ENCODE measurements at places on chromosomes 11 and 22.

DNA sequence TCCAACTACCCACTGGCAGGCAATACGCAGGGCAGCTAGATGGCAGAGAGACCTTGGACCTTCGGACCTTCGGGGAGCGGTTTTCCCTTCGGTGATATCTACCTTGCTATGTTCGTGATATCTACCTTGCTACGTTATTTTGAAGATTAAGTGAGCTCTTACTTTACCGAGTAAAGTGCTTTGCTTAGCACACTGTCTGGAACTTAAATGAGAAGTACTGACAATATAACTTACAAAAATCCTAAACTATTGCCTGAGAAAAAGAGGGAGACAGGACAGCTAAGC, 1.0 kb upstream of the PRDM10 start:
- DNase-seq = no peak

DNA sequence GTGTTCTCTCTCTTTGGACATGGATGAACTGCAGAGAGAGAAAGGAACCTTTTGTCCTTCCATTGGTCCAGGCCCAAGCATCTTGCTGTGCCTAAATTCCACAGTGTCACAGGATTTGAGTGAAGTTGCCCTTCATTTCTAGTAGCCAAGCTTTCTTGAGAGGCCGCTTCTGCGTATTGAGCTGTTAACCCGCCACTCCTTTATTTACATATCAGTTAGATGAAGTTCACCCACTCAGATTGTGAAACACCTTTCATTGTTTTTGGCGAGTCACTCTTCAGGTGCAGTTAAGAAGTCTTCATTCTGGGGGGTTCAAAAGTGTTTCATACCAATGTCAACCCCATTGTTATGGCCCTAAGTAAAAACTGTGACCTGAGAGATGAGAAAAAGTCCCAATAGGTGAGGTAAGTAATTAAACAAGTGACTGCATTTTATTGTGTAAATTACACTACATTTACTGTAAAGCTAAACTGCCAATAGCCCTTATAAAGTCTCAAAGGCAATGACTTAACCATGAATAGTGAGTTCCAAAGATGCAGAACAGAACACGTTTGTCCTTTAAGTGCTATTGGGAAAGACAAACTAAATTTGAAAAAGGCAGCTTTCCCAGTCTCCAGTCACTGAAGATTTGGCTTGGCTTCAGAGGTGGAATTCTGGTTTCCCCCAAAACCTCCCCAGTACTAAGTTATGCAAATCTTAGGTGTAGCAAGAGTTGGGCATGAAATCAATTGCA, 61.0 kb downstream of the APIP start:
- DNase-seq = no peak

DNA sequence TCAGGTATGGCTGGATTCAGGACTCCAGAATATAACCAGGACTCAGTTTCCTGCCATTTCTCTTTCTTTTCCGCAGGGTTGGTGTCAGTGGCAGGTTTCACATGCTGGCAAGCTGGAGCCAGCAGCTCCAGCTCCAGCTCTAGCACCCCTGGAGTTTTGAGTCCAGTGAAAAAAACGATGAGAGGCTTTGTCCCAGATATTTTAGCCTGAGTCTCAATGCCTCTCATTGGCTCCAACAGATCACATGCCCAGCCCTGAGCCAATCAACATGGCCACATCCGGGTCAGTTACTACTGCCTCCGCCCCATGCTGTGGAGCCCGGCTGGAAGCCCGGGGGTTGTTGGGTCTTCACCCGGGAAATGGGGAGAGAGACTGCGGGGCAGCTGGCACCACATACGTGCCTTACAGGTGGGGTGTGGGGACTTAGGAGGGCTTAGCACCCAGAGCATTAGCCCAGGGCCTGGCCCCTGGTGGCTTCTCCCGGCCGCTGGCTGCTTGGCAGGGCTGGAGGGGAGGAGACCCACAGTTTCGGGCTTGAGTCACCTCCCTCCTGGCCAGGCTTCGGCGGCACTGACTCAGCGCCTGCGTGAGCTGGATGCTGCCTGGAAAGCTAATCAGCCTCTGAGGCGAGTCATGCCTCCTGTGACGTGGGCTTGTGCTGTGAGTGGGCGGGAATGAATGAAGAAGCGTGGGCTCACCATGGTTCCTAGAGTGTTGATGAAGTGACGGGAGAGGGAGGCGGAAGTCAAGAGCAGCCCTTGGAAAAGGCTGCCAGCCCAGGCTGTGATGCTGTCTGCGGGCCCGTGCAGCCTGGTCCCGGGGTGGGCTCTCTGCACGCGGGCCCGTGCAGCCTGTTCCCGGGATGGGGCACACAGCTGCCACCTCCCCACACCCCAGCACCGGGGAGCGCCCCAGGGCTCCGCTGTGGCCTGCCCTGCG, 15.3 kb upstream of the MRTFA start:
- peak; percentile 94 for DNase-seq

- DNase-seq = no peak
Measured at GRCh38 chr11:72856551-72857345, 42.5 kb downstream of the ATG16L2 start.

- DNase-seq = no peak
Measured at GRCh38 chr22:31248965-31249958, 37.2 kb downstream of the LIMK2 start.

- no peak for DNase-seq
Measured at GRCh38 chr11:120869097-120869496, 154.8 kb upstream of the TBCEL start.

- DNase-seq = peak; percentile 26
Measured at GRCh38 chr11:120336641-120337354, 585 bp downstream of the ARHGEF12 start.

DNA sequence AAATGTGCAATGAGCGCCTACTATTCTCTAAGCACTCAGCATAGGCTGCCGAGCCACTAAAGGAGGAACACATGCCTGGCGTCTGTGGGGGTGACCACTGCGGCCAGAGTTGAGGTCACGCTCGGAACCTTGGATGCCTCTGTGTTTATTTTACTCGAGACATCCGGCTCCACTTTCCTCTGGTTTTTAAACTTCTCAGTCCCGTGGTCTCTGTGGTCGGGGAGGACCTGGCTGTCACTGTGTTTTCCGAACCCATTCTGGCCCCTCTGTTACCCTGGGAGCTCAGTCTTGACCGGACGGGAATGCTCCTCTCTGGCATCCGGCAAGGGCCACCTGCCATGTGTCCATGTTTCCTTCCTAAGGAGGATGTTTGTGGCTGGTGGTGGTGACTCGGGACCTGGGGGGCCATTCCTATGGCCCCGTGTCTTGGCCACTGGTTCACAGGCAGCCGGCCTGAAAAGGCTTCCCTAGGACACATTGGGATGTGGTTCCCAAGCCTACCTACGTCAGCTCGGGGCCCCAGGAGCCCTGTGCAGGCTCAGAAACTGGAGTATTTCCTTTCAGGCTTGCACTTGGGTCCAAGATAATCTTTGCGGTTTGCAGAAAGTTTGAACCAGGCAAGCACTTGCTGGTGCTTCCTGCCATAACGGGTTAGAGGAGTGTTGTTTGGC, 46.7 kb upstream of the PARVG start:
- peak; percentile 53 for DNase-seq

DNA sequence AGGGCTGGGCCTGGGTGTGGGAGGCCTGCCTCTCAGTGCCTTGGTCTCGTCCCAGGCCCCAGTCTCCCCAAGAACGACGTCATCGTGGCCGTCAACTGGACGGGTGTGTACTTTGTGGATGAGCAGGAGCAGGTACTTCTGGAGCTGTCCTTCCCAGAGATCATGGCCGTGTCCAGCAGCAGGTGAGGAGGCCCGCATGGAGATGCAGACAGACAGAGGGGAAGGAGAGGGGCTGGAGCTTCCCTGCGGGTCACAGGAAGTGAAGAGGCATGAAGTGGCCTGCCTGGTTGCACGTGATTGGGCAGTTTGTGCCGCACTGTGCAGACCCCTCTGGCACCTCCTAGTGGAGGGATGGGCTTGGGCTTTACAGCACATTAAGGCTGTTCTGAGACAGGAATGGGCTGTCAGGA, 70.4 kb downstream of the MYO7A start:
- no peak for DNase-seq

DNA sequence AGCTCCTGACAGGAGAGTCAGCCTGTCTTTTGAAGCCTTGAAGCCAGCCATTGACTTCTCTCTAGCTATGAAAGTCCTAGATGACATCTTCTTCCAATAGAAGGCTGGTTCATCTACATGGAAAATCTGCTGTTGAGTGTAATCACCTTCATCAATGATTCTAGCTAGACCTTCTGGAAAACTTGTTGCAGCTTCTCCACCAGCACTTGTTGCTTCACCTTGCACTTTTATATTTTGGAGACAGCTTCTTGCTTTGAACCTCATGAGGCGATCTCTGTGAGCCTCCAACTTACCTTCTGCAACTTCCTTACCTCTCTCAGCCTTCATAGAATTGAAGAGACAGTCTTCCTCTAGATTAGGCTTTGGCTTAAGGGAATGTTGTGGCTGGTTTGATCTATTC, 58.3 kb downstream of the MYO7A start:
- no peak for DNase-seq

GRCh38 chr22:25853078-25853477, 111.1 kb downstream of the MYO18B start:
- no peak for DNase-seq

DNA sequence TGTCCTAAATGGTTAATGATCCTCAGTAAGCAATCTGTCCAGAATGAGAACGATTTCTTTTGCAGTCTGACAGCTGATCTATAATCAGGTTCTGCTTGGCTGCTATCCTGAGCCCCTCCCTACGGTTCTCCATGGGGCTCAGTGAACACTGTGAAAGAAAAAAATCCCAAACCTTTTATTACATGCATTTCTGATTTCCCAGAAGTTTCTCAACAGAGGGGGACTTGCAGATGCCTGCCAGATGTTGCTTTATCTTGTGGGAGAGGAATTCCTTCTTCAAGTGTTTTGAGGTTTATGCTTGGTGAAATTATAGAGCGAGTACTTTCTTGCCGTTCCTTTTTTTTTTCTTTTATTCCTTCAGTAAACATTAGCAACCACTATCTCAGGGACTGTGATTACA, 531.9 kb upstream of the ISX start:
- no peak for DNase-seq

- DNase-seq = no peak
Measured at GRCh38 chr11:119484741-119485605, 62.0 kb upstream of the THY1 start.

DNA sequence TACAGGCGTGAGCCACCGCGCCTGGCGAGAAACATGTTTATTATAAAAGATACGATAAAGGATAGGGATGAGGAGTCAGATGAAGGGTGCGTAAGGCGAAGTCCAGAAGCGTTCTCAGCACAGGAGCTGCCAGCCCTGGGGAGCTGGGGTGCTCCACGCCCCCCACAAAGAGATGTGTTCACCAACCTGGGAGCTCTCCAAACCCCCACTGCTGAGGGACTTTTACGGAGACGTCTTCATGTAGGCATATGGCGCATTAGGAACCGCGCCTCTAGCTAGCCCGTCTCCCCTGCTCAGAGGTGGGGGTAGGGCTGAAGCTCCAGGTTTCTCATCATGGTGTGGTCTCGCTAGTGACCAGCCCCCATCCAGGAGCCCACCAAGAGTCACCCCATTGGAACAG, 8.4 kb upstream of the ZBED4 start:
- no peak for DNase-seq

DNA sequence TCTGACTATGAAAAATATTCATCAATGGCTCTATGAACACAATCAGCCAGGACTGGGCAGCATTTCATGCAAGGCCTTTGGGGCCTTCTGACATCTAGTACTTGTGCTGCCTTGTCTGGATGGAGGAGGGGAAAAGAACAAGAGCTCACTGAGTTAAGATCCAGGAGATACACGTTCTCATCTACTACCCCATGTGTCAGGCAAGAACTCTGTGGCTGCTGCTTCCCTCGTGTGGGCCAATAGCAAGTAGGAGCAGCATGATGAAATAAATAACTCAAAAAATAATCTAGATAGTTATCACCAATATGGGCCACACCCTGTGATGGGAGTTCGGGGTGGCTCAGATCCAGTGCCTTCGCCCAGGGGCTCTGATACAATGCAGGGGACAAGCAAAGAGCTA, 7.3 kb downstream of the KCNE3 start:
- no peak for DNase-seq

DNA sequence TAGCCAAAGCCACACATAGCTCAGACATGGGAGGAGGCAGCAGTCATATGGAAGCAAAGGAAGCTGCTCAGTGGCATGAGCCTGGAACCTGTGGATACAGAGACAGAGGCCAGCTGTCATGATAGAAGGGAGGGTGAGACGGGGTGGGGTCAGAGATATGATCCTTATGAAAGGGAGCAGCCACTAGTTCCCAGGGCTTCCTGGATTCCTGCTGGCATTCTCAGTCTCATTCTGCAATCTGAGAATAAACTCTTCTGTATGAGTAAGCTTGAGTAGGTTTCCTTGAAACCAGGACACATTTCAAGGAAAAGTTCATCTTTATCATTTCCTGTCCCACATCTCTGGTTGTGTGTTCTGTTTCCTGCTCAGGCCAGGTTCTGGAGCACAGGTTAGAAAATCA, 220.2 kb upstream of the SNX19 start:
- no peak for DNase-seq

- no peak for DNase-seq
Measured at GRCh38 chr11:97290464-97291041, 900.7 kb downstream of the JRKL start.

DNA sequence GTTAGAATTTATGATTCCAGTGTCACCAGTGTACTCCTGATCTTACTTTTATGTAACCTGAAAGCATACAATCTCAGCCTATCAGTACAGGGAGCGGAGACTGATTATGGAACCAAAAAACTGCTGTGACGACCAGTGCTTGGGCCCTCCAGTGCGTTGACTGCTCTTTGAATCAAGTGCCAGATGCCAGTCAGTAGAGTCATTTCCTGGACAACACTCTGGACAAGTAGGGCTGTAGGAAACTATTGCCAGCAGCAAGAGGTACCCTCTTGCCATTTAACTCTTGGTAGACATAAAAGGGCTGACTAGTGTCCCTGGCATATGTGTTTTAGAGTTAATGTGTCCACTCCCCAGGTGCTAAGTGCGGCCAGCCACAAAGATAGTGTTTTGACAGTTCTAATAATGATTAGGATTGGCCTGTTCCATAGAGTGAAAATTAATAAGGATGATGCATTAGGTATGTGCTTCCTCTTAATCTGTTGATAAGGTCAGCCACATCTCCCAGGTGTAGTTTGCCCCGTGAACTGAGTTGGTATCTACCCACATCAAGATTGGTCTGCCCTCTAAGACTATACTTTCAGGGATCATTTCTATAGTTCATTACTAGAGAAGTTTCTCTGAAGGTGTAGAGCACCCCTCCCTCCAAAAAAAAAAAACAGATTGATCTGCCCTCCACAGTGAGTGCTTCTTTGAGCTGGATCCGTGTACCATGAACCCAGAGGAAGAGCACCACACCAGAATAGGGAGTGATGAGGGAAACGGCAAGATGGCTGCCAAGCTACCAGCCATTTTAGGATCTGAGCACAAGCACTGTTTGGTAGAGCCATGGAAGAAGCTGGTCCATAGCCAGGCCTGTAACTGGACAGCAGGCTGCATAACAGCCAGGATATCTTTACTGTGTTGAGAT, 20.7 kb upstream of the AIFM3 start:
- no peak for DNase-seq

- DNase-seq = peak; percentile 56
Measured at GRCh38 chr22:49305214-49305965, 522.3 kb downstream of the BRD1 start.

Measured in hematopoietic multipotent progenitor cell (in vitro differentiated cells).